Pancreas (tissue), 10 donors: ENCODE measurements at places on chromosomes 2 and 18.

DNA sequence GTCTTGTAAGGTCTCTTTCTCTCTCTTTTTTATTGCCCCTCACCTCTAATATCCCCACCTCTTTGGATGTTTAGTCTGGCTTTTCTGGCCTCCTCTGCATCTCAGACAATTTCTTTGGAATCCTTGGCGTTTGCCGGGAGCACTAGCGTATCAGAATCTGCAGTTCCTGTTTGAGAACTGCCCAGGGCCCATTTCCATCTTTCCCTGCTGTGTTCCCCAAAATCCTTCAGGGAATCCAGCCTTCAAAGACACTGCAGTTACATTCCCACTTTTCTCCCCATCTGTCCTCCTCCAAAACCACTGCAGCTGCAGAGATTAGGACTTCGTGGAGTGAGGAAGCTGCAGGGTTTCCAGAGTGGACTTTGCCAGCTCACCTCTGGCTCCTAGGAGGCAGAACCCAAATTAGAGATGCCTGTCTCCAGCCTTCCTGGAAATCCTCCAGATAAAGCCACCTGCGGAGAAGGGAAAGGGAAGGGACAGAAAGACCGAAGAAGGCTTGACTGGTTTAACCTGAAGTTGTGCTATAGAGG, 2.7 kb downstream of the VSNL1 start:
- H3K4me1 ChIP-seq: no peaks in the 10 kb centered on the region
- no peak for DNase-seq
- H3K4me3 ChIP-seq: no peak overlapping the region
- no peaks in the 10 kb centered on the region for H3K36me3 ChIP-seq

- no peak overlapping the region for H3K4me3 ChIP-seq
- DNase-seq: no peak
- no peaks in the 10 kb centered on the region for H3K36me3 ChIP-seq
- no peaks in the 10 kb centered on the region for H3K27me3 ChIP-seq
- H3K4me1 ChIP-seq: no peaks in the 10 kb centered on the region
- H3K27ac ChIP-seq: no peak overlapping the region
These were observed 5.0 kb downstream of the BIN1 start for GRCh38 chr2:127101756-127102477.

DNA sequence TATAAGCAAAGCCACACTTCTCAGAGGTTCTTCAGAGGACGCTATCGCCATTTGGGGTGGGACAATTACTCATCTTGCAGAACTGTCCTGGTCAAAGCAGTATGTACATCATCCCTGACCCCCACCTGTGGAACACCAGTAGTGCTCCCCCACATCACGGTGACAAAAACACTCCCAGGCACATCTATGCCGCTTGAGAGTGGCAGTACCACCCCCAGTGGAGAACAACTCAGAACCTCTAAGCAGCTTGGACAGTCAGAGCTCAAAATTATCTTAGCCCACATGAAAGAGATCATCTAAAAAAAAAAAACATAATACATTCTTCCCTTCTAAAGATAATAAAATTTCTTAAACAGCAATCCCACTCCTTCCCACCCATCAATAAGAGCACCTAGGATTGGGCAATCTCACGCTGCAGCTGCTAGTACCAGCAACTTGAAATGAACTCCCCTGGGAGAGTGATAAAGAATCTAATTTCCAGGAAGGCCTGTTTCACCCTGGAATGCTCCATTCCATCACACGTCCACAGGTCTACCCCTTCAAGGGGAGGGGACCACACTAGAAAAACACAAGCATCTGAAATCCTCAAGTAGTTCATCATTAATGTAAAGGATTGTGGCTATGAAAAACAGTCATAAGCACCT, 31.7 kb downstream of the LRP2 start:
- no peaks in the 10 kb centered on the region for H3K4me1 ChIP-seq
- no peak overlapping the region for H3K27ac ChIP-seq
- no peak overlapping the region for H3K4me3 ChIP-seq

DNA sequence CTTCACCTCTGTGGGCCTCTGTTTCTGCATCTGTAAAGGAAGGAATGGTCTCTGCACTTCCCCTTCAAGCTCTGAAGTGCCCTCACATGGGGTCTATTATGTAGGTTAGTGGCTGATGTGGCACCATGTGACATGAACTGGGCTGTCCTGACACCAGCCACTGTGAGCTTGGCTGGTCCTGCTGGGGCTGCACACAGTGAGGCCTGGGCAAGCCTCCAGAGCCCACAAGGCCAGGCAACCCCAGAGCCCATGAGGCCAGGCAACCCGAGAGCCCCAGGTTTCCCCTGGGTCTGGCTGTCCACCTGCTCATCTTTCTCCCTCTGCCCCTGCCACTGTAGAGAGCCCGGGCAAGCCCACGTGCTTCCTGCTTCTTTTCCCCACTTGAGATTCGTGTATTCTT, 150.1 kb upstream of the SMAD2 start:
- no peak for DNase-seq
- H3K36me3 ChIP-seq: no peaks in the 10 kb centered on the region
- no peak overlapping the region for H3K4me3 ChIP-seq
- no peak overlapping the region for H3K27ac ChIP-seq

DNA sequence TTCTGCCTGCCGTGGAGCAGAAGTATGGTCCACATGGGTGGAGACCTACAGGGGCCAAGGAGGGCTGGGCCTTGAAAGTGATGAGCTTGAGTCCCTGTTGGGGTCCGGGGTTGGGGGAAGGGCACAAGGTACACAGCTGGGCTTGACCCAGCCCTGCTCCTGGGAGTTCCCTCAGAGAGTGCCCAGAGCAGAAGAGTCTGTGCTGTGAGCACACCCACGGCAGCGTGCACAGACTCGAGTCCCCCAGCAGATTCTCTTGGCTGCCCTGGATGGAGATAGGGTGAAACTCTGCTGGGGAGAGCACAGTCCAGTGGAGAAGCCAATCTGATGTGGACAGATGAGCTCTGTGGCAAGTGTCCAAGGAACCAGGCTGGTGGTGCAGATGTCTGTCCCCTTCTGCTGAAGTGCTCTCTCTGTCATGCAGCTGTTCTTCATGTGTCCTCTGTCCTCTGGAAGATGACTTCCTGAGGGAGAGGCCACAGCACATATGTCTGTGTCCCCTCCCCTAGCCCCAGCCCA, 27.5 kb downstream of the INPP4A start:
- H3K4me1 ChIP-seq: peaks cover 5% of the 10 kb centered on the region
- no peaks in the 10 kb centered on the region for H3K27me3 ChIP-seq
- no peak overlapping the region for H3K27ac ChIP-seq

DNA sequence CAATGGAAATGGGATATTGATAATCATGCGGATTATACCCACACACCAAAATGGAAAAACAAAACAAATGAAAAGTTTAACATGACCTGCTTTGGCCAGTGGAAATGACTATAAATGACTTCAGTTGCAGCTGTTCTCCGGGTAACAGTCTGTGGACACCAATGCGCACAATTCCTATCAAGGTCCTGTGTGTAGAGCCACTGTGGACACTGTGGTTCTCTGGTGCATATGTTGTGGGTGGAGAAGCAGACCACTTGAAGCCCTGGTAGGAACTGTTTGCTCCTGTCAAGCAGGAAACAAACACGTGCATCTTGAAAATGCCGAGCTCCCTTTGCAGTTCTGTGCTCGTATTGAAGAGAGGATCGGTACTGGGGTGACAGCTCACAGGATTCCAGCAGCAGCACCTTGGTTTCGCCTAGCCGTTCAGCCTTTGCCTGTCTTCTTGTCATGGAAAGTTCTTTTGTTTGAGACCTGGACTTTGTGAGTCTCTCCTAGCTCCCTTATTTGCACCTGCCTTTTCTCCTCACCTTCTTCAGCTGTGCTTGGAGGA, 32.9 kb downstream of the NCK2 start:
- no peak overlapping the region for H3K4me3 ChIP-seq
- no peak overlapping the region for H3K27ac ChIP-seq
- H3K36me3 ChIP-seq: no peaks in the 10 kb centered on the region
- H3K27me3 ChIP-seq: no peaks in the 10 kb centered on the region
- no peak for DNase-seq
- H3K4me1 ChIP-seq: peaks cover 6% of the 10 kb centered on the region

DNA sequence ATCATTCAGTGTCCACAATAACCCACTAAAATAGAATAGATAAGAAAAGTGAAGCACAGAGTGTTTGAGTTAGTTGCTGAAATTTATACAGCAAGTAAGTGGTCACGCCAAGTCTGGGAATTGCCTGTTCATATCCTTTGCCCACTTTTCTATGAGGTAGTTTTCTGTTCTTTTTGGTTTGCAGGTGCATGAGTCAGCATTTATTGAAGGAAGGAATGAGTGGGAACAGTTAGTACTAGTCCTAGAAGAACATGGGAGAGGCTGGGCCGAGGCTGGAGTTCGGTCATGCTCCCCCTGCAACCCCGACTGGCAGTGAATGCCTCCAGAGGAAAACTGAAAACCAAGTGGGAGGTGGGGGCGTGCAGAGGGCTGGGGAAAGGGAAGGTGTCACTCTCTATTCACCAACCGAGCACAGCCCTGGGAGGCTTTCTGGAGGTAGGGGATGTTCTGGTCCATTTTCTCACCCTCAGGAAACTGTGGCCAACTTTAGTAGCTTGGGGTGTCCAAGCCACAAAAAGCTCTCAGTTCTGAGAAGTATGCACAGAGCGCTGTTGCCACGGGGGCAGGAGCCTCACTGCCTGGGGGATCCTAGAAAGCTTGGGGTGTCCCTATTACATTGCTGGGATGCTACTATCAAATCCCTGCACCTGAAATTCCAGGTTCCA, 41.4 kb downstream of the FOSL2 start:
- peaks cover 14% of the 10 kb centered on the region for H3K4me1 ChIP-seq
- H3K36me3 ChIP-seq: no peaks in the 10 kb centered on the region
- H3K27me3 ChIP-seq: no peaks in the 10 kb centered on the region
- no peak overlapping the region for H3K4me3 ChIP-seq
- no peak for DNase-seq
- H3K27ac ChIP-seq: no peak overlapping the region

GRCh38 chr2:145584353-145584752, 1064.4 kb upstream of the ZEB2 start:
- no peak for DNase-seq
- H3K36me3 ChIP-seq: no peaks in the 10 kb centered on the region
- H3K27me3 ChIP-seq: no peaks in the 10 kb centered on the region
- no peak overlapping the region for H3K4me3 ChIP-seq

GRCh38 chr2:41142478-41142877, 690.6 kb upstream of the SLC8A1 start:
- no peaks in the 10 kb centered on the region for H3K36me3 ChIP-seq
- no peaks in the 10 kb centered on the region for H3K4me1 ChIP-seq
- H3K27me3 ChIP-seq: no peaks in the 10 kb centered on the region
- H3K27ac ChIP-seq: no peak overlapping the region
- no peak for DNase-seq
